Renal cortical epithelial cell (primary cell): ENCODE measurements at places on chromosomes 2 and 18. TPM values are rescaled to one million over a fixed set of nuclear protein-coding genes. Genes with fewer than 3 reads are reported as not detected.

CAPG gene
- 295 and 502 TPM in 2 replicates for total RNA-seq

DNA sequence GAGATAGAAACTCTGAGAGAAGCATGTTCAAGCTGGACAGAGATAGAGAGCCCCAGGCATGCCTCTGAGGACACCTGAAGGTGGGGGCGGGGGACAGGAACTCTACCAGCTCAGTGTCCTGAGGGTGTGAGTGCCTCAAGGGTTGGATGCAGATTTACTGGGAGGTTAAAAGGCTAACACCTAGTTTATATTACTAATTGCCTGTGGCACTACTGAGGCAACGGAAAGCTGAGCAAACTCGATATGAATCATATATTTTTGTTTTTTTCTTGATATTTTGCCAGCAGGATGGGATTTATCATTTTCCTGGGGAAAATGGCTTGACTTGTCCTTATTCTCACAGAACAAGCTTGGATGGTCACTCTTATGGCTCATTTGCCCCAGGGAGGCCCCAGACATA is 319.5 kb downstream of the ALK start:
- no peak for DNase-seq

- DNase-seq, result no peak
These were observed 16.3 kb downstream of the PCBP1 start for GRCh38 chr2:70103531-70104061.

GRCh38 chr2:46481198-46482193 is 2.1 kb downstream of the TMEM247 start:
- DNase-seq, result peak; percentile 77

DNA sequence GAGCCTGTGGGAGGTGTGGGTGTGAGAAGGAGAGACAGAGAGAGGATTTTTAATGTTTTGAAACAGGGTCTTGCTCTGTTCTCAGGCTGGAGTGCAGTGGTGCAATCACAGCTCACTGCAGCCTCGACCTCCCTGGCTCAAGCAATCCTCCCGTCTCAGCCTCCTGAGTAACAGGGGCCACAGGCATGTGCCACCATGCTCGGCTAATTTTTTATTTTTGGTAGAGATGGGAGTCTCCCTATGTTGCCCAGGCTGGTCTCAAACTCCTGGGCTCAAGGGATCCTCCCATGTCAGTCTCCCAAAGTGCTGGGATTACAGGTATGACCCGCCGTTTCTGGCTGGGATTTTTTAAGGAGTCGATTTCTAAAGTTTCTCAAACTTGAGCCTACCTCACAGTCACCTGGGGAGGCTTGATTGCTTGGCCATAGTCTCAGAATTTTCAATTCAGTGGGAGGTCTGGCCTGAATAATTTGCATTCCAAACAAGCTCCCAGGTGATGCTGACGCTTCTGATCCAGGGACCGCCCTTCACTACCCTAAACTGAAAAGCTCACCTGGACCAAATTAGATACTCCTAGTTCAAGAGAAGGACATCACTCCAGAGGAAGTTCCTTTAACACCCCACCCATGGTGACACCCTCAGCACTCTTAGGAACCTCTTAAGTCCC is 70.8 kb upstream of the SLC1A4 start:
- no peak for DNase-seq

DNA sequence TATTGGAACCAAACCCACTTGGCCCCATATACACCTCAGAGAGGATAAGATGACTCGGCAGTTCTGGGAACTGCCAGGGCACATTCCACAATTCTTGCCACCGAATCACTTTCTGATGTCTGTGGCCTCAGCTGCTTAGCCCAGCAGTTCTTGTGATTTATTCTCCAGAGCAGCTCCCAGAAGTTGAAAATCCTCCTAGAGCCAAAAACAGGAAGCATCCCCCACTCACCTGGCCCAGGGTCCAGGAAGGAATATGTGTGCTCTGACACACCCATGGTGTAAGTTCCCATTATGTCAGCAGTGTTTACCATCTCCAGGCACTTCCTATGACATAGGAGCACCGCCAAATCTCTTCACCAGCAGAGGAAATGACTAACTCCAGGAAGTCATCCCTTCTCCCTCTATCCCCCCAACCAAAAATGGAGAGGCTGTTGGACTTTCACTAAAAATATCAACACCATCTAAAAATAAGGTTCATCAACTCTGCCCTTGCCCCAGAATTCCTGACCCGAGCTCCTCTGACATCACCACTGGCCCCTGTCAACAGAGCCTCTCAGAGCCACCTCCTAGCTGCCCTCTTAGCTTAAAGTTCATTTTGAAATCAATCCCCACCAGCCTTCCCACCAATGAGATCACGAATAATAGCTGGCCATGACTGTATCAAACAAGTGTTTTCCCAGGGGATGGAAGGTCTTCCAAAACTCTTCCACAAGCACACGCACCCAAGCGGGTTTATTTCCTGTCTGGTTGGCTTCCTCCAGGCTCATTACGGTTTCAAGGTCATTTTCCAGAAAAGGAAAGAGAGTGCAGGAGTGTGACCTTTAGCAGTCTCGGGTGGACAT is 223.1 kb upstream of the PARD3B start:
- DNase-seq, result peak; percentile 42

DNA sequence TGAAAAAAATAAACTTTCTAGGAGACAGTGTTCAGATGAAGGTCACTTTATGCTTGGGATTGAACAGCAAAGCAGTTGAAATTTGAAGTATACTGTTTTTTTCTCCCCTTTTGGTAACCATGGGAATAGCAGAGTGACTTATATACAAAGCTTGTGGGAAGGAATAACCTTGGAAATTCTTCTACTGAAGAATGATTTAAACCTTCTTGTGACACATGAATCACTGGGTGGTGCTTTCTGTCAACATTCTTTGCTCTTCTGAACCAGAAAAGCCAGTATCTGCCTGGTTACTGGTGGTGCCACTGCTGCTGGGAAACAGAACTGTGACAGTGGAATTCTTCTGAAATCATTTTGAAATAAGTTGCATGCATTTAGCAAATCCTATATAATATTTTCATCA is 39.4 kb upstream of the RND3 start:
- peak; percentile 100 for DNase-seq

GRCh38 chr2:7788736-7789135 is 871.5 kb downstream of the RNF144A start:
- peak; percentile 85 for DNase-seq

DNA sequence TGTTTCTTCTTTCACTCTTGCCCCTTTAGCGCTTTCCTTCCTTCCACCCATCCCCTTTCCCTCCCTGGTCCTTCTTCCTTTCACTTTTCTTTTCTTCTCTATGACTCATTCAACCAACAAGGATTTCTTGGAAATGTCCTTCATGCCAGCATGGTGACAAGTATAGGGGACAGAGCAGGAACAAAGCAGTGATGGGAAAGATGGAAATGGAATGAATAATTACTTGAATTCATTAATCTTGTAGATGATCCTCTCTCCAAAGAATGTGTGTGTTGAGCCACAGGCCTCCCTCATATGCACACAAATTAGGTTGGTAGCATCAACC is 1.5 kb downstream of the VAMP5 start:
- peak; percentile 57 for DNase-seq

DNA sequence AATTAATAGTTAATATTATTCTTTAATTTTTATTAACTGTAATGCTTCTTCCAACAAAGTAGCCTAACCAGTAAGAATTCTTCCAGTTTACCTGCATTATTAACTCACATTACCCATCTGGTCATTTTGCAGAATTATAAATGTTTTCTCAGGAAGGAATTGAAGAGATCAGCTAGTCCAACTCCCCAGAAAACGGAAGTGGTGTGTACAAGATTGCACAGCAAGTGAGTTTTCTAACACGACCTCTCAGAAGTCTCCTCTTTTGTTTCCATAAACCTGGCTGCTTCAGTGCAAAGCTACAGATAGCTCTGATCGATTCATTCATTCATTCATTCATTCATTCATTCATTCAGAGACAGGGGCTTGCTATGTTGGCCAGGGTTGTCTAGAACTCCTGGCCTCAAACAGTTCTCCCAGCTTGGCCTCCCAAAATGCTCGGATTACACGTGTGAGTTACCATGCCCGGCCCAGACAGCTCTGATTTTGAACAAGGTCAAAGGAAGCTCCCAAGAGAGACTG is 128.8 kb upstream of the REV1 start:
- no peak for DNase-seq

- DNase-seq, result peak; percentile 70
These were observed 27.5 kb downstream of the STAMBP start for GRCh38 chr2:73856214-73856613.

- DNase-seq, result peak; percentile 29
These were observed 45.5 kb downstream of the RAB12 start for GRCh38 chr18:8654503-8655451.
